ENCODE measurements at places on chromosomes 7 and 10.

GRCh38 chr7:99331002-99331401 lies 5.3 kb downstream of the ARPC1A start:
- no peak for DNase-seq

GRCh38 chr7:150719960-150720891 lies 3.8 kb downstream of the GIMAP1 start:
- DNase-seq = no peak

- no peak for DNase-seq
Measured at GRCh38 chr7:44712012-44712411, 36.6 kb upstream of the ZMIZ2 start.

DNA sequence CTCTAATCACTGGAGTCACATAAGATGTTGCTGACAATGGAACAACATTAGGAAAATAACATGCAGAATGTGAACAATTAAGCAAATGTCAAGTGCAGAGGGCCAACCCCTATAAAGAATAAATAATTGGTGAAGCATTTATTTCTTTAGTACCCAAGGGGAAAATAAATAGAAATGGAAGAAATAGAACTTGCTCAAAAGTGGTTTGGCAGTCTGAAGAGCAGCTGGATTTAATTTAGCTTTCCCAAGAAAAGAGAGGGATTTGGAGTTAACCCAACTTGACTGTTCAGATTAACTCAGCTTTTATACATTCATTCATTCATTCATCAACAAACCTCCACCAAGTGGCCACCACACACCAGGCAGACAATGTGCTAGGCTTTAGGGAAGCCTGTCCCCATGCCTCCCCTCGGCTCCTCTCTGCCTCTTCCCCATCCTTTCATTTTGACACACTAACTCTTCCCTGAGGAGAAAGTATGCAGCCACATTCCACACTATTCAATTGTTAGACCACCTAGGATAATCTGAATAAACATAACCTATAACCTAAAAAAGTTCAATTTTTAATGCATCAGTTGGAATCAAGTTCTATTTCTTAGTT lies 295.5 kb downstream of the AHR start:
- no peak for DNase-seq

DNA sequence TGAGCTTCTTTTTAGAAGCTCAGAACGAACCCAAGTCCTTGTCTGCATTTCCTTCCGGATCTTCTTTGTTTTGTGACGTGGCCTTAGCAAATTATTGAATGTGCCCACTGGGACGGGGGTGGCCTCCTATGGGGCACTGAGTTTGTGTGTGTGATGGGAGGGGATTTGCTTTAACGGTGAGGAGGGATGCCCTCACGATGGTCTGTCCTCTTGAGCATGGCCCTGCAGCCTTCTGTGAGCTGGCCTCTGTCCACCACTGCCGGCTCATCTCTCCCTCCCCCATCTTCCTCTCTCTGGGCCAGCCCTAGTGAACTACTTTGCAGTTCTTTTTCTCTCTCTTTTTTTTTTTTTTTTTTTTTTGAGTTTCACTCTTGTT lies 62.9 kb upstream of the MKRN1 start:
- DNase-seq = no peak

DNA sequence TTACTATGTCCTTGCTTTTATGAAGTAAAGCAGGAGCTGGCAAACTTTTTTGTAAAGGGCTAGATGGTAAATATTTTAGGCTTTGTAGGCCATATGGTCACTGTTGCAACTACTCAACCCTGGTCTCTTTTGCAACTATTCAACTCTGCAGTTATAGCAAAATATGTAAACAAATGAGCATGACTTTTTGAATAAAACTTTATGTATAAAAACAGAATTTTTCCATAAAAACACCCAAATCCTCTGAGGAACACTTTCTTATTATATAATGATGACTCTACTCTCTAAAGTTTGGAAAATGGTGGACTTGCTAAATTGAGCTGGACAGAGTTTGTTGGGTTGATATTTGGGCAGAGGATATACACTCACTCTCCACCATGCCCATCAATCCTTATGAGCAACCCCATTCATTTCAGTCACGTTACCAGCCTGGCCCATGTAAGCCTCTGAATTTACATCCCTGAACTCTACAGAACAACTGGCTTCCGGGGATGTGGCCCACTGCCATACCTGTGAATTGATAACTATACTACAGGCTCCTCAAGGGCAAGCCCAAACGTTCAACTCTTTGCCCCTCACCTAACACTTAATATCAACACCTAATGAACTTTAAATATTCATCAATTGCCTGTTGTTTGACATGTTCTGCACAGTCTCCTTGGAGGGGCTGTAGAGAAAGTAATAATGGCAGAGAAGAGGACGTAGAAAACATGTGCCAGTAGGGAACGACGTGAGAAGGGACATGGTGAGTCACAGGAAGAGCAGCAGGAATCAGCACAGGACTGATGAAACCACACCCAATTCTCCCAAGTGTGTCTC lies 37.6 kb downstream of the SGMS1 start:
- DNase-seq = no peak

GRCh38 chr10:114329634-114330365 lies 74.5 kb downstream of the AFAP1L2 start:
- DNase-seq = no peak

DNA sequence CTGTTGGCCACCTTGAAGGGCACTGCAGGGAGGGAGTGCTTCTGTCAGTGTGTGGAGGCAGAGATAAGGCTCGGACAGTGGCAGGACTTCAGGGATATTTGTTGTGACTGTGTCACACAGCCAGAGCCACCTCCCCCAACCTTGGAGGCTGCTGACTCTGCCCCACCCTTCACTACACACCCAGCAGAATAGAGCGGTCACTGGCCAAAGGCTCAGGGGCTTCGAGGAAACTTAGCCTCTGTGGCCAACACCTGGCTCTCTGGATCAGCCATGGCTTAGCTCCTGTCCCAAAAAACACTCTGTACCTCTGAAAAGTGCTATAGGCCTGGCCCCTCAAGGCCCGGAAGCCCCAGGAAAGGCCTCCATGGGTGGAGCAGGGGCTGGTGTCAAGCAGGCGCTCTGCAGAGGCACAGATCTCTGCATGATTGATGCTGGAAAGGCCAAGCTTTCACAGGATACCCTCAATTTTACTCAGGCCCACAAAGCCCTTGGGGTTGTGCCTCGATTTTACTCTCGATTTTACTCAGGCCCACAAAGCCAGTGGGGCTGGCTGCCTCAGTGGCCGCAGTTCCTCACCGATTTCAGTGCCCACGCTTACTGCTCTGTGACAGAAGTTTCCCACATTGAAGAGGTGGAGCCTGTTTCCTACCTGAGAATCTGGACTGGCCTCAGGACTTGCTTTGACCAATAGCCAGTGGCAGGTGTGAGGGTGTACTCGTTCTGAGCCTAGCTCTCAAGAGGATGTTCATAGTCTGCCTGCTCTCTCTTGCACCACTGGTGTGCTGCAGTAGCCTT lies 113.2 kb upstream of the GPR26 start:
- no peak for DNase-seq

DNA sequence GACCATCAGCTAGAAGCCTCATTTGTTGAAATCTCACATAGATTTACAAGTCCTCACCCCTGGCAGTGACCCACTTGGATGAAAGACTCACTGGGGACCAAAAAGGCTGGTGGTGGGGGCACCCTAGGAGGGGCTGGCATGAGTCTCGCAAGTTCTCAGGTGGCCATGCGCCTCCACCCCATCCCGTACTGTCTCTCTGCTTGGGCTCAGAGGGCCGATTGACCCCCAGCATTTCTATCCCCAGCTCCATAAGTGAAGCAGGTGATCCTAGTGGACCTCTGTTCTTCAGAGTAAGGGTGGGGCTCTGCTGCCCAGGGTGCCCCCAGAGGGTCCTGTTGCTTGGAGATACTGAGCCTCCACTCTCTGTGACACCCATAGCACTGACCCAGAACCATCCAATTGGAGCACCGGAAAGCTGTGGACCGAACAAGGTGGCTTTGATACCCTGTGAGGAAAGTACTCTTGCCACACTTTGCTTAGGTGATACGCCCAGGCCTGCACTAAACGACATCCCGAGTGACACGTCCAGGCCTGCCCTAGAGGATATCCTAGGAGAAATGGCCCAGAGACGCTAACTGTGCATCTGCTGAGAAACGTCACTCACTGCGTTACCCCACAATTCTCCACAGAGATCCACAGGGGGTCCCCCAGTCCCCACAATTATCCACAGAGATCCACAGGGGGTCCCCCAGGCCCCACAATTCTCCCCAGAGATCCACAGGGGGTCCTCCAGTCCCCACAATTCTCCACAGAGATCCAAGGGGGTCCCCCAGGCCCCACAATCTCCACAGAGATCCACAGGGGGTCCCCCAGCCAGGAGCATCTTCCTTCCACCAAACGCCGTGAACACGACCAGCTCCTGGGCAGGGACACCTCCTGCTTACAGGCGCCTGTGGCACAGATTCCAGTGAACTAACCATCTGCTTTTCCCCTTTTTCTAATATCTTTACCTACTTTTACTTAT lies 262.9 kb downstream of the PTPRN2 start:
- no peak for DNase-seq

DNA sequence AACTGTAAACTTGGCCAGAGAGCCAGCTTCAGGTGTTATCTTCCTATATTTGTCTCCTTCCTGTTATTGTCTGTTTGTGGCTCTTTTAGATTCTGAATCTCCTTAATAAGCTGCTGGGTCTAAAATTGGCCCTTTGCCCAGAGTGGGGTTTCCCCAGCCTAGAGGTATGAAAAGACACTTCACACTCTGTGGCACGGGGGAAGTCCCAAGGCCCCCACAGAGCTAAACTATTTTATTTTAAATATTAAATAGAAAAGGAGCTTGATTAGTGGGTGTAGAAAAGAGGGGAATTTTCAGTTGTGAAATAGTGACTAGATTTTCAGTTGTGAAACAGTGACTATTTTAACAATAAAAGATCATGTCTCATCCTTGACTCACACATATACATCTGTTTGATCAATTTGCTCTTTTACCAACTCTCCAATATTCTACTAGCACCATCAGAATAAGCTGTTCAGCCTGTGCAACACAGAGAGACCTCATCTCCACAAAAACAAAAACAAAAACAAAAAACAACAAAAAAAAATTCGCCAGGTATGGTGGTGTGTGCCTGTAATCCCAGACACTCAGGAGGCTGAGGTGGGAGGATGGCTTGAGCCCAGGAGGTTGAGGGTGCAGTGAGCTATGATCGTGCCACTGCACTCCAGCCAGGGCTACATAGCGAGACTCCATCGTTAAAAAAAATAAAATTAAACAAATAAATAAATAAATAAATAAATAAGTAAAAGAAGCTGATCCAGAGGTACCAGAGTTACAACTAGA lies 24.9 kb upstream of the ADO start:
- no peak for DNase-seq

- DNase-seq = no peak
Measured at GRCh38 chr7:29482056-29482455, 81.6 kb upstream of the PRR15 start.

DNA sequence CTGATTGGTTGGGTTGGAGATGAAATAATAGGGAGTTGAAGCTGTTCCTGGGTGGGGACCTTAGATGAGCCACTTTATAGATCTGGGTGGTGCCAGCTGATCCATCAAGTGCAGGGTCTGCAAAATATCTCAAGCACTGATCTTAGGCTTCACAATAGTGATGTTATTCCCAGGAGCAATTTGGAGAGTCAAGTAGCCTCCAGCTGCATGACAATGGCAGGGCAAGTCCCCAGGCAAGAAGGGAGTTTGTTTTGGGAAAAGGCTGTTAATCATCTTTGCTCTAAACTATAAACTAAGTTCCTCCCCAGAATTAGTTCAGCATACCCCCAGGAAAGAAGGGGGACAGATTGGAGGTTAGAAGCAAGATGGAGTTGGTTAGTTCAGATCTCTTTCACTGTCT lies 47.7 kb upstream of the WAPL start:
- DNase-seq = no peak

DNA sequence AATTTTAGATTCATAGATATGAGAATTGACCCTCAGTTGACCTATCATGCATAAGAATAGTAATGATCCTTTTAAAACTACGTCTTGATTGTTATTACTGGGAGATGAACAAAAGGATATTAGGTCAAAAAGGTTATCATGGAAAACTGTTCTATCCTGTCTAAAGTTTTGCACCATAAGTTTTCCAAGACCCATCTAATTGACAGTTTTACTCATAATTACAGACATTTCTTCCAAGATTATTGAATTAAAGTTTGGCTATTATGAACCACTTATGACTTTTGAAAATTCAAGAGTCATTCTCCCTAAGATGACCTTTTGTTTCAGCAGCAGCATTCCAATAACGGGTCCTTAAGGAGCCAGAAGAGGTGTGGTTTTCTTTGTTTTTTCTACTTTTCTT lies 144.3 kb downstream of the WNT2 start:
- no peak for DNase-seq

DNA sequence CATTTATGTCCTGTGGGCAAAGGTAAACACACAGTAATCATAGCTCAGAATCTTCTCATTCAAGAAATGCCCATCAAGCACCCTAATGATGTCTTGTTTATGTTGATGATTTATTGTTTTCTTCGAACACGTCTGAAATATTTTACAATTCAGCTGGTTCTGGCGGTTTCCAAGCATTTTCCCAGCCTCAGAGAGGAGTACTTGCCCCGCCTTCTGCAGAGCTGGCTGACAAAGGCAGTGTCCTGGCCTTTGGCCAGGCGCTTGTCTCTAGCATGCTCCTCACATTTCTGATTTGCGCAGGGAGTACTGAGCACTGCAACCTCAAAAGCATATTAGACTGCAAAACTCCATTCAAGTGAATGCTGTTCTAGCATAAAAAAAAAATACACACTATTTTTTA lies 314.2 kb upstream of the GNAI1 start:
- DNase-seq = no peak

DNA sequence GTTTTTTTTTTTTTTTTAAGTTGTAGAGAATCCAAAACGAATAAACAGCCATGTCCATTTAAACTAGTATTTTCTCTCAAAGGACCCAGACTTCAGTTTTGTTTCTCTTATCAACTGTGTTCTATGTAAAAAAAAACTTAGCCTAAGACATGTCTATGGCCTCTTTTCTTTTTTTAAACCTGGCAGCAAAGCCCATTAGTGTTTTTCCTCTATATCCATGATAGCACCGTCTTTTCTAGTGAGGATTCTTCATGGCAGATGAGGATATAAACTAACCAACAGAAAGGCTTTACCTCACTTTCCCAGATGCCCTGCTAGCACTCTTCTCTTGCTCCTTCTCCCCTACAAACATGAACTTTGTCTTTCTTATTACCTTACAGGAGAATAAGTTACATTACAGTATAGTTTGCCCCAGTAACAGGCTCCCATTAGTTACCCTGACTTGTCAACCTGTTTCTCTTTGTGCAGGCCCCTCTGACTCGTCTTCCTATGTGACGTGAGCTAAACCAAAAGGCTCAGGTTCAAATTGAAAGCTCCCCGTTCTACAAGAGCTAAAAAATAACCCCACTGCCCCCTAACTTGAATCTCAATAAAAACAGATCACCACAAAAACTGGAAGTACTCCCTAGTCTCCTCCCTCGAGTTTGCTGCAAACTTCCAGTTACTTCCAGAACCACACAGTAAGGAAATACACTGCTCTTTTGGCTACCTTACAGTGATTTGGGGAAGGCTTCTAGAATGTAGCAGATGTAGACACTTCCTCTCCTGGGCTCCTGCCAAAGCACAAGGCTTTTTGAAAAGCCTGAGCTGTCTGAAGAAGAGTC lies 20.1 kb downstream of the P4HA1 start:
- DNase-seq = no peak

DNA sequence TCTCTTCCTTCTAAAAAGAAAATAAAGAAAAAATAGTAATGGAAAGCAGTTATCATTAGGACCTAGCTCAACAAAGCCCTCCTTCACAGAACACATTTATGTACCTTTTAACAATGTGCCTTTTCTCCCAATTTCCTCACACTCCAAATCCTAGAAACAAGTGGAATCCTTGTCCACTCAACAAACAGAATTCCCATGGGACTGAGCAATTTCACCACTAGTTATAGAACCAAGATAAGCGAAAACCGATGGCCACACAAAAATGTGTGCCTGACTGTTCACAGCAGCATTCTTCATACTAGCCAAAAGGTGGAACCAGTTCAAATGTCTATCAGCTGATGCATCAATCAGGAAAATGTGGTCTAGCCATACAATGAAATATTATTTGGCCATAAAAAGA lies 17.3 kb downstream of the DCLRE1C start:
- DNase-seq = no peak

Measured in NCI-H1436 treated with DMSO at 0.1 percent for 48 hours (cell line).